ENCODE measurements at places on chromosomes 2 and 18.

- DNase-seq = no peak
Observed at GRCh38 chr2:2845806-2846315, 514.8 kb upstream of the MYT1L start.

GRCh38 chr2:222295368-222296062, 3.3 kb downstream of the PAX3 start:
- no peak for DNase-seq

DNA sequence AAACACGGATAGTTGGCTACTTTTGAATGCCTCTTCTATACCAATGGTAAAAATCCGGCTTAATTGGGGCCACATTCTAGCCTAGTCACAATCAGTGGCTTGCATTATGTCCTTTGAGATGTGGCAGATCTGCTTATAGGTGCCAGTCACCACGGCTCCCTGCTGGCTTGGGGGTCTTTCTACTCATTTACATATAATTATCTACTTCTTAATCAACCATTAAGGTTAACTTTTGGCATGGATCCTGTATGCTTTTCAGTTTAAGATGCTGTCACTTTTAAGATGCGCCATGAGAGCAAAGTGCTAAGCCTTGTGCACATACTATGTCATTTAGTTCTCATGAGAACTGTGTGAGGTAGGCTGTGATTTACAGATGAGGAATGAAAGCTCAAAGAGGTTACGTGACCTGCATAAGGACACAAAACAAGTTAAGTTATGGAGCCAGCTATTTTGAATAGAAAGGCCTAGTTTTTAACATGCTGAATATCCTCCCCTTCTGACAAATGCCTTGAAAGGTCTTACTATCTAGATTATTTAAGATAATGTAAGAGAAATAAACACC, 4.1 kb downstream of the NEDD4L start:
- DNase-seq = no peak

DNA sequence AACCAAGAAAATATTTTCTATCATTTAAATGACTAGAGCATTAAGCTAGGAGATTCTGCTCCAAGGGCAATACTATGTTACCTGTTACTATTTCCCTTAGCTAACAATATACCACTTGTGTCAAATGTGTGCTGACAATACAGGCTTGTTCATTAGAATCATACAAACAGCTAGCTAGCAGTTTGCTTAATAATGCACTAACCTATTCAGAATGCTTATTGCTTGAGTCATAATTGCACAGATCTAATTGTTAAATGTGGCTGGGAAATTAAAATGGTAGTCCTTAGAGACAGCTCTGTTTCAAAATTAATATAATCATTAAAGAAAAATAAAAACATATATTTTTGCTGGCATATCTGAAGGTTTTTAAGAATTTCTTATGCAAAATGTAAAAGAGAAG, 344.2 kb downstream of the ERBB4 start:
- no peak for DNase-seq

GRCh38 chr2:62870966-62871365, 165.5 kb downstream of the EHBP1 start:
- no peak for DNase-seq

DNA sequence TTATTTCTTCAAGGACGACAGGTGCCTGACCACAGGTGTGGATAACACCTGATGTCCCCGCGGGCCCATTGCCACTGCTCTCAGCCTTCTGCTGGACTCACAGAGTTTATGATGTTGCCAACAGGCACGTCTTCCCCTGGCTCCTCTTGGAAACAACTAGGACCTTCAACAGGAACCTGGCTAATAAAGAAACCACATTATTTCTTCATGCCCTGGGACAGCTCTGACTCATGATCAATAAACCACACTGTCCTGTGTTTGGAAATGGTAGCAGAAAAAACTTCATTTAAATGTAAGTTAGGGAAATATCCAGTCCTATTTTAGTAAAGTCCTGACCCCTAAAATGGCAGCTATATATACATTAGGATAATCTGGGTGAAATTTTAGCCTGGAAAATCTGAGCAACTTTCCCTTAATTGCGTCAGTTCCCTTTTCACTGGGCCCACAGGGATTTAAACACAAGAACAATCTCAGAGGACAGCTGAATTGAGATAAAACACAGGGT, 158.9 kb downstream of the VAPA start:
- no peak for DNase-seq

GRCh38 chr2:33426666-33427231, 49.7 kb upstream of the RASGRP3 start:
- DNase-seq = no peak

DNA sequence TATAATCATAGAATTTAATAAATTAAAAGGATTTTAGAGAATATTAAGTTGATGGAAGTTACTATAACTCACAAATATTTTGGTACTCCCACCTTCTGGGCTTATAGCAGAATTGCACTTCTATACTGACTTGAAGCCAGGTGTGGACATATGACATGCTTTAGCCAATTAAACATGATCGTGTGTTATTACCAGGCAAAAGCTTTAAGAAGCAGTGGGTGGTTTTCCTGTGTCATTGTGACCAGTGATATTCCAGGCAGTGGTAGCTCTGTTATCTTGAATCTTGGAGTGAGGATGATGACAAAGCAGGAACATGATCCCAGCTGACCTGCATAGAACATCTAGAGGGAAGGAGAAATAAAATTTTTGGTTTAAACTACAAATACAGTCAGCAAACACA, 370.9 kb upstream of the ZEB2 start:
- peak; percentile 24 for DNase-seq

DNA sequence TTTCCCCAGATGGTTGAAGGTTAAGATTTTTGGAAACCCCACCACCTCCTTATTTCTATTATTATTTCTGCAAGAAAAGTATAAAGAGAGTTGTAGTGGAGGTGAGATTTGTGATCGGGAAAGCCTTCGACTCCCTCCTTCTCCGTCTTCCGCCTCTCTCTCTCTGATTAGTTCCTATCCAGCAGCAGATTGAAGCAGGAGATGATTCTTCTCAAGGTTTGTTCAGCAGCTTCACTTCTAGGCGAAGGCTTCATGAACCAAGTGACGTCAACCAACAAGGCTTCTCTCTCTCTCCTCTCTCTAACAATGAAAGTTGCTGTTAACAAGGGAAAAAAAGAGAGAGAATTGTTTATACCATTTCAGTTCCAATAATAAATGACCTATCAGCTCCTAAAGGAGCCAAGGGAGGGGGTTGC, at the start of gene BAZ2B:
Gene BAZ2B (minus strand): TSS at position 263 of the 416 bp plus-strand sequence. CDS start 137,829 bp downstream, outside the sequence.
- DNase-seq = peak; percentile 78

- peak; percentile 29 for DNase-seq
Observed at GRCh38 chr2:181780047-181780651, 99.8 kb upstream of the NEUROD1 start.

DNA sequence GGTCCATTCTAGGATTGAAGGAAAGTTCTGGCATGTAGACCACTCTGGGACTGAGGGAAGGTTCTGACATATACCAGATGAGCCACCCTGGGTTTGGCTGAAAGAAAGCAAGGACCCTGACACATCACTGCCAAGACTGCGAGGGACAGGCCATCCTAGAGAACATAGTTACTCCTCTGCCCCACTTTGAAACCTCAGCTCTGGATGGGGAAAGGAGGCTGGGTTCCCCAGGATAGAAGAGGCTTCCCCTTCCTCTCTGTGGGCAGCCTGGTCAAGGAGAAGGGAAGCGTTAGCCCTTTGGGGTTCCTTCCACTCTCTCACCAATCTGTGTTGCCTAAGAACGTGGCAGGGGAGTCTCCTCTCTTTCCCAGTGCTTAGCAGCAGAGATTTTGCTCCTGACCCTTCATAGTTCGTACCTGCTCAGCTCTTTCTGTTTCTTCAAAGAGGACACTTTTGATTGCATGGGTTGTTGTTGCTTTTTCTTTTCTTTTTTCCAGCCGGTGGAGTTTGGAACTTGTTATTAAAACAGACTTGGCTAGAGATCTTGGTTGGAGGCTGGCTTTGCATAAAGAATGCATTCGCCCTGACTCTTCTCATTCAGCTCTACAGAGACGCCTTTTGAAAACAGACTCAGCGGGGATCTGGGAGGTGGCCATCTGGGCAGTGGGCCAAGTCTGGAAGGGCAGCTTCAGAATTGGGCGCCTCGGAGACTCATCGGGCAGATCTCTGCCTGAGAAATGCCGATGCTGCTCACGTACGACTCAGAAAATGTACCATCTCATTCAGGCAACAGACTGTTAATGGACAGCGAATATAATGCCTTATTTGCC, 166.1 kb downstream of the CLIP4 start:
- DNase-seq = no peak

DNA sequence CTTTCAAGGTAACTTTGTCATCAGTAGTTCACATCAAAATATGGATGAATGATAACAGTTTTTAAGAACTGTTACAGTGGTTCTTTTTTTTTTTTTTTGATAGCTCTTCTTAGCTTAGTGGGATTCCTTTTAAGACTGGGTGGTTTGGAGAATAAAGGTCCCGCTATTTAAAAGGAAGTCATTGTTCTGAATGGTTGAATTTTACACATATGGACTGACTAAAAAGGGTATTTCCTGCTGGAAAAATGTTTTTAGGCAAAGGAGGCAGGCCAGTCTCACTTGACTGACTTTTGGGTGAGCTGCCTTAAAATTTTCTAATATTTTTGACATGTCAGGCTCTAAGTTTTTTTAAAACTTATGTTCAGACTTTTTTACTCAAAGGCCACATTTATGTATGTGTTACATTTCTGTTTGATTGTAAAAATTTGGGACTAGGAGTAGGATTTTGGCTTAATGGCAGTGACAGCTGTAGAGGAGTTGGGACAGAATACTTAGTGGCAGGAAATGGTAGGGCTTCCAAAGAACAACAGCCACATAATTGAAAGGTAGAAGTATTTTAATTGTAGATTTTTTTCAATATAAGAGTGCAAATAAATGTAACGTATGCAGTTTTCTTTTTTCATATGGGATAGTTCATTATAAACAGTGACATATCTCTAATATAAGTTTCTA, 13.7 kb downstream of the VAPA start:
- DNase-seq = no peak

- DNase-seq = no peak
Observed at GRCh38 chr18:79870301-79871025, 72.7 kb downstream of the KCNG2 start.

- DNase-seq = no peak
Observed at GRCh38 chr2:70957798-70958197, 20.6 kb upstream of the ANKRD53 start.

DNA sequence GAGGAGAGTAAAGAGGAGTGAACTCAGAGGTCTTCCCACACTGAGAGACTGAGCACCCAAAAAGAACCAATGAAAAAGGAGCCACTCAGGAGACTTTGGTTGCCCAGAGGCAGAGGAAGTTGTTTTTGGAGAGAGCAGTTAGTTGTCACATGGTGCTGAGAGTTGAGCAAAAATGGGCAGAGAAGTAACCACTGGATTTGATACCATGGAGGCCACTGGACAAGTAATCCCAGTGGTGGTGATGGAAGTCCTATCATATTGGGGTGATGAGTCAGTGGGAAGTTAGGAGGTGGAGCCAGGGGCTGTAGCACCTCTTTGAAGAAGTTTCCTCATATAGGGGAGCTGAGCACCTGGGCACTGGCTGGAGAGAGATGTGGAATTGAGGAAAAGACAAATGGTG, 235.8 kb downstream of the TPGS2 start:
- DNase-seq = no peak

- DNase-seq = no peak
Observed at GRCh38 chr2:11377928-11378545, 33.6 kb upstream of the ROCK2 start.

GRCh38 chr2:75705921-75706320, 4.8 kb downstream of the GCFC2 start:
- DNase-seq = peak; percentile 48

GRCh38 chr2:199315299-199316179, 142.2 kb downstream of the SATB2 start:
- peak; percentile 41 for DNase-seq

- no peak for DNase-seq
Observed at GRCh38 chr2:30445266-30445821, 1.7 kb upstream of the LCLAT1 start.

DNA sequence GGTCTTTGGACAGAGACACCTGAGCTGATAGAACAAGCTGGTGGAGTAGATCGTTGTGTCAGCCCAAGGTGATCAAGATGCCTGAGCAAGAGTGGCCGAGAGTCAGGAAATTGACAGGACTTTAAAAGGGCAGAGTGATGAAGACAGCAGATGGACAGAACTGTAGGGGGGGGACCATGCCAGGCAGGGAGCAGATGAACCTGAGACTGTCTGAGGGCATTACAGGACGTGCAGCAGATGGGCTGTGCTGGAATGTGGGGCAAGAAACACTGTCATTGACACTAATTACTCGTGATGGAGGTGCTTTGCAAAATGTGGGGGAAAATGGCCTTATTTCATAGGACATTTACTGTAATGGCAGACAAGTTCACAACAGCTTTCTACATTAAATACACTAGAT, 225.0 kb downstream of the THSD7B start:
- no peak for DNase-seq

DNA sequence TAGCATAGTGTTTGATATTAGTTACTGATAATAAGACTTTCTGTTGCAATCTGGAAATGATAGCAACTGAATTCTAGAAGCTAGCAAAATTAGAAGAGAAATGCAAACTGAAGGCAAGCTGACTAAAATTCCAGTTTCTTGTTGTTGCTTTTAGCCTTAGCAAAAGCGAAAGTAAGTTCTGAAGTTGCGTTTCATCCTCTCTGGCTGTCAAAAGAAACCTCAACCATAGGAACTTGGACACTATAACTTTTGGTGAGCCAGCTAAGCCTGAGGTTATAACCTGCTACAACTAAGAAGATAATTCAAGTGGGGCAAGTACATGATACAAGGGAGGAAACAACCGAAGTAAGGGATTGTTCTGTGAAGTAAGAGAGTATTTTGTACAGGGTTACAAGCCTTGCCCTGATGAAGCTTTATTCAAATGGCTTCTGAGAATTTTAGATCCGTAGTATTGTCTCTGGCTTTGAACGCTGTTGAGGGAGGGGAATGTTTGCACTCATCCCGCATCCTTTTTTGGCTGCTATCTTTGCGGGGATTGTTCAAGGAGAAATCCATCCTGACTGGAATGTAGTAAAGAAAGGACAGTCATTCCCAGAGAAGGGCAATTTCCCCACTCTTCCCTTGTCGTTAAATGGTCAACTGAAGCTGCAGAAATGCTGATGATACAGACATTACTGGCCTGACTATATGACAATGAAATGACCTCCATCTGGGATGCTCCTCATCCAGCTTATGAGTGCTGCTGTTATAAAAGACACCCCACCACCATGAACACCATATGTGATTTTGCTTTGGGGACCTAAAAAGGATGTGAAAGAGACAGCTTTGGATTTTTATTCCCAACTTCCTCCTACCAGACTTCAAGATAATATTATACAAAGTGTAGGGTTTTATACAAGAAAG, 7.0 kb upstream of the TMX3 start:
- no peak for DNase-seq
